ENCODE measurements at places on chromosomes 3 and 15.

DNA sequence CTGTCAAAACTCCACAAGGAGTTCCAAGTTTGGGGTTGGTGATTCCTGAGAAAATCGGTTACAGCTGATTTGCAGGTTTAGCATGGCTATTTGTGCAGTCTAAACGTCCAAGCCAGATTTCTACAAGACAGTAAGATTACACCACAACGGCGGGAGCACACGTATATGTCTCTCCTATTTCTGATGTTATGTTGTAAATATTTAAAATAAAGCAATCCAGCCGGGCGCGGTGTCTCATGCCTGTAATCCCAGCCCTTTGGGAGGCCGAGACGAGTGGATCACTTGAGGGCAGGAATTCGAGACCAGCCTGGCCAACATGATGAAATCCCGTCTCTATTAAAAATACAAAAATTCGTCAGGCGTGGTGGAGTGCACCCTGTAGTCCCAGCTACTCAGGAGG, 106.8 kb upstream of the IGF1R start:
- no peak for DNase-seq

GRCh38 chr3:167166594-167167253, 213.4 kb downstream of the ZBBX start:
- DNase-seq = no peak

- DNase-seq = no peak
These were observed 16.2 kb upstream of the ABHD5 start for GRCh38 chr3:43674345-43675085.

DNA sequence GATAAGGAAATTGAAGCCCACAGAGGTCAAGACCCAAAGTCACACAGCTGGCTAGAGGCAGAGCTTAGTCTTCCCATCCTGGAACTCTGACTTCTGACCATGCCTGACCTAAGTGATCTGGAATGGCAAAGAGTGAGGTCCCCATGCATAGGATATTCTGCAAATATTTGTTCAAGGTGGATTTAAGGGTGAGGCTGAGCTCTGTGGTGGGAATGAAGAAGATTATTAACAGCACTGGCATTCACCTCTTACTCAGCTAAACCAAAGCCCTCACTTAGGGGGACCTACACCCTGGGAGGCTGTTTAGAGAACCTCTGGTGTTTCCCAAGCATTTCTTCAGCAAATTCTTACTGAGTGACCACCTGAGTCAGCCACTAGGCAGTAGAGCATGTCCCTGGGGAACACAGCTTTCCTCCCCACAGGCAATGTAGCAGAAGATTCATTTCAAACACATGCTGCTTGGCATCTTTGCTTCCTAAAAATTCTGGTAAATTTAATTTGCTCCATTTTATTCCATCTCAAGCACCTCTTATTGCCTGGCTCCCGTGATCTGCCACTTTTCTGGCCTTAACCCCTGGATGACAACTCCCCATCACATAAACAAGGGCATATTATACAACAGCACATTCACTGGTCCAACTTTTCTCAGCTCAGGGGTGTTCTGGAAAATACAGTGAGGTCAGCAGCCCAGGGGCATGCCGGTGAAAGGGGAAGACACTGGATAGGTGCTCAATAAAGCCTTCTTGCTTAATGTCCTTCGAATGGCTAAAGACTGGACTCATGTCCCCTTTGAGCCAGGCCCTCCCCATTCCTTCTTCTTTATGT, 176.0 kb downstream of the ABHD5 start:
- peak; percentile 92 for DNase-seq

GRCh38 chr3:149243540-149243939, 21.9 kb upstream of the CP start:
- DNase-seq = no peak

DNA sequence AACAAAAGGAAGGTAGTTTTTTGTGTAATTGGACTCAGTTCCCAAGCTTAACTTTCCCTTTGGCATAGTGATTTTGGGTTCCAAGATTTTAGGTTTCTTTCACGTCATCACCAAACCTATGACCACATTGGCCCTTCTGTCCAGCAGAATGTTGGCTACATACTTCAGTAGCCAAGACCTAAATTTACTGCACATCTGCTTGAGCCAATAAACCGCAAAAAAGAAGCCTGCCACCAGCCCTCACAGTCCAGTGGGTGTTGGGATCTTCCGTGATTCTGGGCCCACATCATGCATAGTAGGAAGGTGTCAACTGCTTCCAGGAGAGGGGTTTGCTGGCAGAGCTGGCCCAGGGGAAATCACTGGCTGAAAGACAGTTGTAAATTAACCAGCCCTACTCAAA, 57.6 kb upstream of the LIPC start:
- no peak for DNase-seq

DNA sequence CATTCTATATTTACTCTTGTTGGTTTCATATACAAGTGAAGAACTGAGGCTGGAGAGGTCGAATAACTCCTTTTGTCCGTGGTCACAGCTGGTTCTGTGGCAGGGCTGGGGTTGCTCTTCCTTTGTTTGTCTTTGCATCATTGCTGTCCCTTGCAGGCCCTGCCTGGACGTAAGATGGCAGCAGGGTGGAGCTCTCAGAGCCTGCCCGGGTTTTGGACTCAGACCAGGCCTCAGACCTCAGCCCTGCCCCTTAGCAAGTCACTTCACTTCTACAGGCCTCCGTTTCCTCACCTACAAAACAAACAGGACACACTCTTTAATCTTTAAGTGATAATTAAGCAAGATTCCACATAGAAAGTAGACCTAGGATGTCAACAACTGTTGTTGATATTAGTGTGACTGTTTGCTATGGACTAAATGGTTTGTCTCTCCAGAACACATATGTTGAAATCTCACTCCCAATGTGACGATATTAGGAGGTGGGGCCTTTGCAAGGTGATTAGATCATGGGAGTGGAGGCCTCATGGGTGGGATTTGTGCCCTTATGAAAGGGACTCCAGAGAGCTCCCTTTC, 65.6 kb upstream of the PLXNA1 start:
- DNase-seq = no peak

DNA sequence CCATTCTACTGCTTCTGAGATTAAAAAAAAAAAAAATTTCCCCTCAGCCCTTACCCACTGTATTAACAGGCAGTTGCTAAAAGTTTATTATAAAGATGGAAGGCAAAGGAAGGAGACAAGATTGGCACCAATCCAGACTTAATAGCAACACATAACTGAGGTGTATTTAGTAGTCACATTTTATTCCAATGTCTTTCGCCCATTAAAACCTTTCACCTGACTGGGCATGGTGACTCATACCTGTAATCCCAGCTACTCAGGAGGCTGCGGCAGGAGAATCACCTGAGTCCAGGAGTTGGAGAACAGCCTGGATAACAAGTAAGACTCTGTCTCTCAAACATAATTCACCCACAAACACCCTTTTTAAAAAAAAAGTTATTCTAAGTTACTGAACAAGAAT, 4.4 kb downstream of the ACAP2 start:
- DNase-seq = no peak

GRCh38 chr15:92616621-92617548, 38.7 kb downstream of the FAM174B start:
- DNase-seq = no peak

DNA sequence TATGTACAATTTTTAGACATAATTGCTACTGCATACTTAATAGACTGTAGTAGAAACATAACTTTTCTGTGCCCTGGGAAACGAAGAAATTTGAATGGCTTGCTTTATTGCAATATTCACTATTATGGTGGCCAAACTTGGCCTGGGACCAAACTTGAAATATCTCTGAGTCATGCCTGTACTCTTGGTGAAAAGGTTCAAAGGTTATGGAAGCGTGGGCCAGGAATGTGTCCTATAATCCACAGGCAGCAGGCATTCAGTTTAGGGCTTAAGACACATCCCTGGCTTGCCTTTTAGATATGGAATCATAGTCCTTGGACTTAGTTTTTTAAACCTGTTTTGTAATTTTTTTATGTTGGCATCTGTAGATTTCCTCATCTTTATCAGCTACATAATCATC, 124.3 kb downstream of the LRIG1 start:
- DNase-seq = no peak

DNA sequence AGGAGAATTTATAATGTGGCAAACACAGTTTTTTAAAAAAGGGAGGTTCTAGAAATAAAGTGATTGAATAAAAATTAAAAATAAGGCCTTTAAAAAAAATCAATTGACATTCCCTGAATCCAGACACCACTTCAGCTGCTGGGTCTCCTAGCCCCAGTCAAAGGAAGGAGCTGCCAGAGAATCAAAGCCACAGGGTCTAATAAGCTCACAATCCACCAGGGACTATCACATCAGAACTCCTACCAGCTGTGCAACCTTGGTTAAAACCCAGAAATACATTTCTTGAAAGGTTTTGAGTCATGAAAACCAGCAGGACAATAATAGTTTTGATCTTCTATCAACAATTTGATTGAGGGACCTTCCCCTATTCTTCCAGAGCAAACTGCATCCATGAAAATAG, 134.5 kb downstream of the MECOM start:
- DNase-seq = no peak

DNA sequence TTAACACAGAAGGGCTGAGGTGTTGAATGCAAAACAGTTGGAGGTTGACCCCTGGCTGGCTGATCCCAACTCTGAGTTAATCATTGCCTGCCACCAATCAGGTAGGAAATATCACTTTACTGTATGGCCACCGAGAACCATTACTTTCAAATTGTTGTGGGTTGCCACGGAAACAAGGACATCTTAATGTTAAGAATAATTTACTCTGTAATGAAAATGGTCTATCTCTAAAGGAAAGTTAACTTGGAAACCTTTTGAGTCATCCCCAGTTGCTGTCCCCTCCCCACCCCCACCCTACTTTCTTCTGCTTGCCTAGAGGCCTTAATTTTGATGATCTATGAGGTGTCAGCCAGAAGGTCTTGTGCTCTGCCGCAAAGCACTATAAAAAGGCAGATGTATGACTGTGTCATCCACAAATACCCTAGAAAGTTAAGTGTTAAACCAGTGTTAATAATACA, 78.7 kb upstream of the SNRK start:
- DNase-seq = peak; percentile 47

DNA sequence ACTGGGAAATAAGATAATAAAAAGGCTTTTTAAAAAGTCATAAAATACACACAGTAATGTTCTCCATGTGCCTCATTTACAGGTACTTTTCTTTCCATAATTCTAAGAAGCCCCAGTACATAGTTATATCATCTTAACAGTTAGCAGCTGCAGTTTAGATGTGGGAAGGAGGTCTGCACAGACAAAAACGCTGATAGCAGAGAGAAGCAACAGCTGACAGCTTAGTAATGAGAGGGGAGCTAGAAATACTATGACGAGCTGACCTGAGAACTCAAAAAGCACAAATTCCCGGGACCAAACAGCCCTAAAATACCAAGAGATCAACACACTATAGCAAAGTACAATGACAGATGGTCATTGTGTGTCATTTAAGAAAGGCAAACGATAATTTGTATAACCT, 36.7 kb upstream of the ARHGEF3 start:
- no peak for DNase-seq

GRCh38 chr3:16132190-16132589, 42.3 kb upstream of the GALNT15 start:
- DNase-seq = no peak
